GM12865 (cell line): ENCODE measurements at places on chromosomes 7 and 10.

DNA sequence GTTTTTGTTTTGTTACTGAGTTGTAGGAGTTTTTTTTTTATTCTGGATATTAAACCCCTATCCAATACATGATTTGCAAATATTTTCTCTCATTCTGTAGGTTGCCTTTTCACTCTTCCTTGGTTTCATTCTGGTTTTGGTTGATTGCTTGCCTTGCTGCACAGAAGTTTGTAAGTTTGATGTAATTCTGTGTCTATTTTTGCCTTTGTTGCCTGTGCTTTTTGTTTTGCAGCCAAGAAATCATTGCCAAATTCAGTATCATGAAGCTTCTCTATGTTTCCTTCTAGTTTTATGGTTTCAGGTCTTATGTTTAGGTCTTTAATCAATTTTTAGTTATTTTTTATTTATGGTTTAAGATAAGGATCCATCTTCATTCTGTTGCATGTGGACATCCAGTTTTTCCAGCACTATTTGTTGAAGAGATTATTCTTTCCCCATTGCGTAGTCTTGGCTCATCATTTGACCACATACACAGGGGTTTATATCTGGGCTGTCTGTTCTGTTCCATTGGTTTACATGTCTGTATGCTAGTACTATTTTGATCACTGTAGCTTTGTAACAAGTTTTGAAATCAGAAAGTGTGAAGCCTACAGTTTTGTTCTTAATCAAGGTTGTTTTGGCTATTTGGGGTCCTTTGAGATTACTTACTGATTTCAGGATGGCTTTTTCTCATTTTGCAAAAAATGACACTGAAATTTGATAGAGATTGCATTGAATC, 26.4 kb downstream of the BMPR1A start:
- DNase-seq = peak; percentile 61

DNA sequence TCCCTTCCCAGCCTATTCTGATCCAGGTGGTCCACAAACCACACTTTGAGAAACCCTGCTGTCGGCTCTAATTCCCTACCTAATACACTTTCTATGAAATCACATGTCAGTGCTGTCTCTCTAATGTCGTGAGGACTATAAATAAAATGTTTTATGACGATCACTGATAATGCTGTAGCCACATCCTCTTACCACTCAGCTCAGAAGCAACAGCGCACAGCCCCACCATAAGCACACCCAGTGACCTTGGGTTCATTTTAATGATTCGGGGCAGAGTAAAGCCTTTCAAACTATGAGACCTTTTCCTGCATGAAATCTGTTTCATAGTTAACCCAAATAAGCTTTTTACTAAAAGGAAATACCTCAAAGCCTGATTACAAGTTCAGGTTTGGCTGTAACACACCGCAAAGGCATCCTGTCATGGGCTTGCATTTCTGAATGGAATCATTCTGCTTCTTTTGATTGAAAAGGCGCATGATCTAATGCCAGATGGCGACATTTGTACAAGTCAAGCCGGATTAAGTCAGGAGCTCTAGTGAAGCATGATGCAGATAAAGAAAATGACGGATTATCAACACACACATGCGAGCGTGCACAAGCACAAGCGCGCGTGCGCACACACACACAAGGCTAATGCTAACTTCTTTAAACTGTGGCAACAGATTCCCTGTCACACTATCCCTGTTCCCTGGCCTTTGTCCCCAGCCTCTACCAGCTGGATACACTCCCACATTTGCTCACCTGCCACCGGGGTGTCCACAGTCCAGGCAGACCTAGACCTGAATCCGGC, 180.5 kb upstream of the PDE1C start:
- no peak for DNase-seq

- no peak for DNase-seq
These were observed 176.6 kb upstream of the MKI67 start for GRCh38 chr10:128302808-128303207.

DNA sequence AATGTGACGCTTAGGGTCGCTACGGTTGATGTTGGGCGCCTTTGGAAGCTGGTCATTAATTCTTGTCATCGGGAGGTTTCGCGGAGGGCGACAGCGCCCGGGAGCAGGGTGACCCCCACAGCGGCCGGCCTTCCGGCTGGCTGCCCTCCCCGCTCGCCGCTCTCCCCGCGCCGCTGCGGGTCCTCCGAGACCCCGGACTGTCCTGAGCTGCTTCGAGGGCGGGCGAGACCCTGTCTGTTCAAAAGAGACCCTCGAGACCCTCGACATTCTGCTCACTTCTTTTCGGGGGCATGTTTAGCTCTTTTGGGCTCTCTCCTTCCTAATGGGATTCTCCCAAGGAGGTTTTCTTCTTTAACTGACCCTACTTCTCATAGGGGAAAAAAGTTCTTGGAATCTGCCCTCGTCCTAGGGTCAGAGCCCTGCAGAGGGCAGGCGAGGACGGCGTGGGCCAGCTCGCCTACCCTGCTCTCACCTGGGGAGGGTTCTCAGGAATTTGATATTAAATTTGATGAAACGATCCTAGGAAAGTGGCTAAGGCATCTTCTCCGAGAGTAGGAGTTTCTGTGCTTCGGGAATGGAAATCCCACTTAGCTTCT, 257.0 kb downstream of the OTUD1 start:
- DNase-seq = no peak

DNA sequence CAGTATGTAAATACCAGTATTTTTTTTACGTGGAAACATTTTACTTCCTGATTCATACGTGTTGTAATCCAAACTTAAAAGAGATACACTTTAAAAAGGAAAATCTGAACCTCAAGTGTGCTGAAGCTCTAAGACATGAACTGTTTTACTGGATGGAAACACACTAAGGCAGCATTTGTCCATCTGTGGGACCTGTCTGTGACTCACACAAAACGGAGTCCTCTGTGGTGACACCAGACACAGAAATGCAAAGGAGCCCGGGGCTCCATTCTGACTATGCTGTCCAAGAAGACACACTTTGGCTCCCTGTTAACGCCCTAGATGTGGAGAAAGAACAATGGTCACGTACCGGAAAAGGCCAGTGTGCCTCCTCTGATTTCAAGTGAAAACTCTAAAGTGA, 23.9 kb downstream of the RNF133 start:
- no peak for DNase-seq

GRCh38 chr7:24229481-24230226, 54.3 kb upstream of the NPY start:
- no peak for DNase-seq

GRCh38 chr10:121732656-121733445, 134.6 kb upstream of the FGFR2 start:
- DNase-seq = no peak

DNA sequence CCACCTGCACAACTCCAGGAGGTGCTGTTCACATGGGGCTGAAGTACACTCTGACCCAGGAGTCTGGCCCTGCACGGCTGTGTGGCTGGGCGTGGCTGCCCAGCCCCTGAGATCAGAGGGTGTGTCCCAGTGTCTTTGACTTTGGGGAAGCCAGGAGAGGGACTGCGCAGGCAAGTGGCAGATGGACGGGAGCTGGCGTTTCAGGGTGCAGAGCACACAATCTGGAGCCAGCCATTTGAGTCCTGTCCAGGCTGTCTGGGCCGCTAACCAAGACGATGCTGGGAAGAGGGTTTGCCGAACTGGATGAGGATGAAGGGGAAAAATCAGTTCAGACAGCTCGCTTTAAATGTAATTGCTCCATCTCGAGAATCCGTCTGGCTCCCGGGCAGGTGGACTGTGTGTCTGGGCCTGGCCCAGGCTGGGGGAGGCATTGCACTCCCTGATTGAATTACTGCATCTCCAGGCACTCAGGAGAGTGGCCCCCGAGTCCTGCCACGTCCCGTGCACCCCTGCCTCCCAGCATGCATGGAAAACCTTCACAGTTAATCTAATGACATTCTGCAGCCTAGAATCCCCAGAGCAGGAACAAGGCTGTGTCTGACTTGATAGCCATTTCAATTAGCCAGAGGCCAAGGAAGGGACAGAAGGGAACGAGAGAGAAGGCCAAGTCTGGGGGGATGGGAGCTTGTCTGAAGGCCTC, 120.8 kb upstream of the NANOS1 start:
- no peak for DNase-seq
